T-helper 2 cell (primary cell): ENCODE measurements at places on chromosomes 6 and 20.

DNA sequence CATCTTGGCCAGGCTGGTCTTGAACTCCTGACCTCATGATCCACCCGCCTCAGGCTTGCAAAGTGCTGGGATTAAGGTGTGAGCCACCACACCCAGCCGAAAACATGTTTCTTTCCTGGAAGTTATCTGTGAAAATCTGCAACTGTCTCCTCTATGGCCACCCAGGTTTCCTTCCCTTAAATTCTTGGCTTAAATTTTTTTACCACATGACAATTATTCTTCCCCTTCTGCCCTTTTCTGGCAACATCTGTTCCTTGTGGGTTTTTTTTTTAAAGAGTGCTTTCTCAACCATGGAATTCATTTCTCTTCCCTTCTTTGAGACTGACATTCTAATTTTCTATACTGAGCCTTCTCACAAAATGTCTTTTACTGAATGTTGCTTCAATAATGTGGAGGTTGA, 59.6 kb downstream of the DOK5 start:
- DNase-seq: no peak

- peak; percentile 48 for DNase-seq
Measured at GRCh38 chr6:139262519-139263300, 29.1 kb downstream of the TXLNB start.

DNA sequence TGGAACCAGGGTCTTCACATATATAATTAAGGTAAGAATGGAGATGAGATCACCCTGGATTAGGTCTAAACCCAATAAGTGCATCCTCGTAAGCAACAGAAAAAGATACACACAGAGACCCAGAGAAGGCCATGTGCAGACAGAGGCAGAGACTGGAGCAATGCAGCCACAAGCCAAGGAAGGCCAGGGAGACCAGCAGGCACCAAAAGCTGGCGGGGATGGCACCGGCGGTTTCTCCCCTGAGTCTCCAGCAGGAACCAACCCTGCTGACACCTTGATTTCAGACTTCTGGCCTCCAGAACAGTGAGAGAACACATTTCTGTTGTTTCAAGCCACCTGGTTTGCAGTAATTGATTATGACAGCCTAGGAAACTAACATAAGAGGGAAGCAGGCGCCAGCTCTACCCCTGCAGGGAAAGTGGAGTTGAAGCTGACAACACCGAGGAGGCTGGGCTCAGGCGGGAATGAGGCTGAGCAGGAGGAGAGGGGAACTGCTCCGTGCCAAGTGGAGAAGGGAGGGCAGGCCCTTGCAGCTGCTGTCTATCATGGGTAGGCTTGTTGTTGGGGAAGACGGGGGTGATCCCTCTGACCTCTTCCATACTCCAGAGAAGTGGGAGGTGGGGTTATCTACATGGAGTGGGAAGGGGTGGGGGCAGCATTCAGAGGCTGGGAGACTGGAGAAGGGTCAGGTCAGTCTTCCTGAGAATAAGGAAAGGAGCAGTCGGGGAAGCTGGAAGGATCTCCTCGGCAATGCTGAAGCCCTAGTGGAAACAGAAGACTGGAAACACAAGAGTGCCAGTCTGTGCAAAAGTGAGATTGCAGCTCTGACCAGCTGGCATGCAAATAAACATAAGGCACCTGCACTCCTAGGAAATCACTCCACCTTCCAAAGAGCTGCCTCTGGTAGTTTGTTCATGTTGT, 72.7 kb downstream of the NFATC2 start:
- no peak for DNase-seq

GRCh38 chr6:166365806-166366205, 16.9 kb downstream of the MPC1 start:
- DNase-seq: no peak

DNA sequence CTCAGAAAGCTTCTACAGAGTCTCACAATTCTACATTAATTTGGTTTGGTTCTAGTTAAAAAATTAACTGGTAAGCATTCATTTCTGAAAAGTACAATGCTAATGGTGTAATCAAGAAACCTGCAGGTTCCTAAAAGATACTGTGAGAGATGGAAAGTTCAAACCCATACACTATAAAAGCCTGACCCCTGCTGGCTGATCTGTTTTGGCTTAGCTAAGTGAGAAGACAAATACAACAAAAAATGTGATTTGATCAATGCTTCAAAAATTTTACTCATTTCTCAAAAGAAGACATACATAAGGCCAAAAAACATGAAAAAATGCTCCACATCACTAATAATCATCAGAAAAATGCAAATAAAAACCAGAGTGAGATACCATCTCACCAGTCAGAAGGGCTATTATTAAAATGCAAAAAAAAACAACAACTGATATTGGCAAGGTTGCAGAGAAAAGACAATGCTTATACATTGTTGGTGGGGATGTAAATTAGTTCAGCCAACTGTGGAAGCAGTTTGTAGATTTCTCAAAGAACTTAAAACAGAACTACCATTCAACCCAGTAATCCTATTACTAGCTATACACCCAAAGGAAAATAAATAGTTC, 102.8 kb downstream of the MOXD1 start:
- no peak for DNase-seq

DNA sequence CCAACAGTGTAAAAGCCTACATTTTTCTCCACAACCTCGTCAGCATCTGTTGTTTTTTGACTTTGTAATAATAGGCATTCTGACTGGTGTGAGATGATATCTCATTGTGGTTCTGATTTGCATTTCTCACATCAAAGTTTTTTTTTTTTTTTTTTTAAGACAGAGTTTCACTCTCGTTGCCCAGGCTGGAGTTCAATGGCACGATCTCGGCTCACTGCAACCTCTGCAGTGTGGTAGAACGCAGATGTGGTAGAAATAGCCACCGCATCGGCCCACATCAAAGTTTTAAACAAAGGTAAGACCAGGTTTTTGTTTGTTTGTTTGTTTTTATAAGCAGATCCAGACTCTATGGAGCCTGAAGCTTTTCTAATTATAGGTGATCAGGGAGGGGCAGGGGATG, 12.7 kb upstream of the PPP1R3G start:
- DNase-seq: no peak

DNA sequence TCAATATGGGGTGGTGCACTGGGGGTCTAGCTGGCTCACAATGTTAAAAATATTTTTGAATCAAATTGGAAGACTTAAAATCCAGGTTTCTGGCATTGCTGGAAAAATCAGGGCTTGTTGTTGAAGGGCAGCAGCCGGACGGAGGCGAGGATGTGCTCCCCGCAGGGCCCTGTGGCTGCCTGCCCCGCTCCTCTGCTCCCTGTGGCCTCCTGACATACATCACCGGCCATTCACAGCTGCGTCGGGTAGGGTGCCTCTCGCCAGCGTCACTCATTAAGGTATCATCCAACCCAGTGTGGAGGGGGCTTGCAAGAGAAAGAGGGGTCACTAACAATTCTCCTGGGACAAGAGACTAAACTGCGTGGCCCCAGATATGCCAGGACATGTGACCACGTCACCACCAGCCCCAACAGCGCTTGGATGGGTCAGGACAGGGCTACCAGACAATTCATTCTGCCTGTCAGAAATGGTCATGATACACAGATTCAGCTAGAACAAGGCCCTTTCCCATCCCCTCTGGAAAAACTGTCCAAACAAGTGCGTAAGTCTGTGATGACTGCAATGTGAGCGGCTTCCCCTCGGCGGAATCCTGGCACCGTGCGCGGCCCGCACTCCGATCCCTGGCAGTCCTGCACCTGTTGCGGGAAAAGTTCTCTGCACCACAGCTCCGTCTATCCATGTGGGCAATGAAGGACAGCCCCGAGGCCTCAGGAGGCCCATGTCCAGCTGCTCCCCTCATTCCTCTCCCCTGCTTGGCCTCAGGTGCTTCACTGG, 12.0 kb downstream of the GATA5 start:
- DNase-seq: no peak

DNA sequence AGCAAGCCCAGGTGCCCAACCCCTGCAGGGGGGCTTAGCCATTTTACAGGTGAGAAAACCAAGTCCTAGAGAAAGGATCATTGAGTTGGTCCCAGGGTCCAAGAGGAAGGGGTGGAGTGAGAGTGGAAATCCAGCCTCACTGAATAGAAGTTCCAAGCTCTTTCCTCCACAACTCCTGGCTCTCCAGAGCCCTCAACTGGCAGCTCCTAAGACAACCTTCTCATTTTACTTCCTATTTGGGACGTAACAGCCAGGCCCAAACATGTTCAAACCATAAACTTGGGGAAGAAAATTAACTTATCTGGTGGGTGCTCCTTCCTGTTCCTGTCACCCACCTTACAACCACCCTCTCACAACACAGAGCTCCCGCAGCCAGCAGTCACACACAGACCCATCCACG, 57.9 kb downstream of the PRND start:
- DNase-seq: no peak

DNA sequence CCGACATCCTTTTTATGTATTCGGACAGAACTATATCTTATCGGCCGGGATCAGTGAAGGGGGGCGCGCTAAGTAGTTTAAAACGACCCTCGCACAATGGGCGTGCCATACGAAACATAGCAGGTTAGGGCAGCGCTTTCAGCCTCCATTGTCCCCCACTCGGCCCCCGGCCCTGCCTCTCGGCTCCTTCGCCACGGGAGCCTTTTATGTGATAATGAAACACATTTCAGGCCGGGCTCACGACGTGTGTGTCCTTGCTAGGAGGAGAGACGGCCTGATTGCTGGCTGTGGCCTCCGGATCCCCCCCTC, 5.3 kb downstream of the FOXA2 start:
- no peak for DNase-seq

GRCh38 chr6:89965441-89966227, 71.4 kb downstream of the GJA10 start:
- DNase-seq: no peak

DNA sequence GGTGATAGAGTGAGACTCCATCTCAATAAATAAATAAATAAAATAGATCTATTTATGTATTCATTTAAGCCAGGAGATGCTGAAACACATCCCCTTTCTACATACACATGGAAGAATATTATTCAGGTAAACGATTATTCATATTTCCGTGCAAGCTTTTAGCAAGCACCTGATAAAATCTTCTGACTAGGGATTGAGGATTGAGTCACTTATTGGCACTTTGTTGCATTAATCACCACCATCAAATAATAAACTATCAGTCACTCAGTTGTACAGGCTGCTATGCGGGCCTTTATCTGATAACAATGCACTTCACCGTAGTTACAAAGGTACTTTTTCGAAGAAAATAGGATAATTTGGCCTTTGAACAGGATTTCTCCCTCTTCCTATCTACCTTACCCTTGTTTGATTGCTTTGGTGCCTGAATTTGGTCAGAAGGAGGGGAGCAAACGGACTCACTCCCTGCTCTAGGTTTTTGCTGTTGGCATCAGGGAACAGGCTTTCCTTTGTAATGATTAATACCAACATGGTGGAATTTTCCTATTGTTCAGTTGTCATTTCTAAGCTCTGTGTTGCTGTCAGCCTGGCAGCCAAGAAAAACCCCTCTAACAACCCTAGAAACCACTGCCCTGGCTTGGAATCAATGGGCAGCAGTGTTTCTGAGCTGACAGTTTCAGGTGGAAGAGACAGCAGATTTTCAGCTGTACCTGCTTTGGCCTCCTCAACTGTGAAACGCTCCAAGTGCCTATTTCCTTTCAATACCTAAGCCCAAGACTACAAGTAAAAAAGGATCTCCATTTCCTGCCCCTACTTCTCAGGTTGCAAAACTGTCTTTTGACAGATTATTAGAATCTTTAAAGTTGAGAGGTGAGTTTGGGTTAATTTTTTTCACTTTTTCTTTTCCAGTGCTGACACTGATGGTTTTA, 63.0 kb downstream of the MYB start:
- no peak for DNase-seq

GRCh38 chr6:72940265-72940664, 285.0 kb downstream of the KHDC1L start:
- DNase-seq: no peak

- DNase-seq: no peak
Measured at GRCh38 chr6:35737413-35738211, 780 bp downstream of the ARMC12 start.

DNA sequence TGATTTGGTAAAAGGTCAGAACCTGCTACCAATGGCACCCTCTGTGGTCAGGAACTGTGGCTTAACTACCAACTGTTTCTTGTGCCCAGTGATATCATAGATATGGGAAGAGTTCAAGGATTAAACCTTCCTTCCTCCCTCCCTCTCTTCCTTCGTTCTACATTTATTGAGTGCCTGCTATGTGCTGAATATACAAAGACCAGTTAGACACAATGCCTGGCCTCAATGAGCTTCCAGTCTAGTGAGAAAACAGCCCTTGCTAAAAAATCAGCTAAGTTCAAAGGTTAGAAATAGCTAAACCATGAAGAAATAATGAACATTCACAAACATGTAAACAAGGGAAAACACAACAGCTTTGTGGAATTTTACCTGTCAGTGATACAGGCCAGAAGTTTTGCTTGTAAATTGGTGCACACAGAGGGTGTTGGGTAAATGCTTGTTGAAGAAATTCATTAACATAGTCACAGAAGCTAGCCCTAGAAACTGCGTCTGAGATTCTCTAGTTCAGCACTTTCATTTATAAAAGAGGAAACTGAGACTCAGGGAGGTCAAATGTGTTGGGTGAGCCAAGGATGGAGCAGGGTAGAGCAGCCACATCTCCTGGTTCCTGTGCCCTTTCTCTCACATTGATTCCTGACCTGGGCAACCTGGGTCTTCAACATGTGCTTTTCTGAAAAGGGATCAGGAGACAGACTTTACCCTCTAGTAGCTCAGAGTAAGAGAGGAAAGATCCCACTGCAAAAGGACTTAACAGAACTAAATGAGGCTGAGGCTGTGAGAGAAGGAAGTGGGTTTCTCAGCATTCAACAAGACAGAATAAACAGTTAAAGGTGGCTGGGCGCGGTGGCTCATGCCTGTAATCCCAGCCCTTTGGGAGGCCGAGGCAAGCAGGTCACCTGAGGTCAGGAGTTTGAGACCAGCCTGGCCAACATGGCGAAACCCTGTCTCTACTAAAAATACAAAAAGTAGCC, 14.4 kb upstream of the FOXO3 start:
- DNase-seq: no peak

GRCh38 chr6:84546427-84546914, 217.9 kb downstream of the TBX18 start:
- no peak for DNase-seq

DNA sequence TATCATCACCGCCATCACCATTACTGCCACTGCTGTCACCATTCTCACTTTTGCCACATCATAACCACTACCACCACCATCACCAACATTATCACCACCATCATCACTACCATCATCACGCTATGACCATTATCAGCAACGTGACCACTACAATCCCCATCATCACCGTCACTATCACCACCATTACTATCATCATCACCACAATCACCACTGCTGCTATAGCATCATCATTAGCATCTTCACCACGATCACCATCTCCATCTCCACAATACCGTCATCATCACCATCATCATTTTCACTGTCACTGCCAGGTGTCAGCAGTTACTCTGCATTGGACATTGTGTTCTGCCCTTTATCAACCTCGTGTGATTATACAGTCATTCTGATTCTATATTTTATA, 19.0 kb downstream of the CST4 start:
- peak; percentile 3 for DNase-seq

GRCh38 chr20:59657459-59658046, 53.2 kb downstream of the PHACTR3 start:
- DNase-seq: no peak

- no peak for DNase-seq
Measured at GRCh38 chr6:15628499-15629131, 34.2 kb downstream of the DTNBP1 start.
